Stimulated activated CD4-positive, alpha-beta T cell treated with anti-CD3 and anti-CD28 coated beads, Interleukin-12 subunit alpha, Interleukin-12 subunit beta, amount 100 ng/mL, for 4 hours (primary cell): ENCODE measurements at places on chromosomes 13 and 19.

GRCh38 chr13:19023115-19023514, 158.5 kb downstream of the TUBA3C start:
- no peak for DNase-seq

GRCh38 chr19:3821857-3822364, 35.7 kb upstream of the MATK start:
- peak; percentile 88 for DNase-seq

- DNase-seq, result no peak
Measured at GRCh38 chr19:50649433-50650391, at the start of gene C19orf81. Gene C19orf81, plus strand, starts transcription at chr19:50649445. Its CDS starts 0 bp downstream, at chr19:50649445.

DNA sequence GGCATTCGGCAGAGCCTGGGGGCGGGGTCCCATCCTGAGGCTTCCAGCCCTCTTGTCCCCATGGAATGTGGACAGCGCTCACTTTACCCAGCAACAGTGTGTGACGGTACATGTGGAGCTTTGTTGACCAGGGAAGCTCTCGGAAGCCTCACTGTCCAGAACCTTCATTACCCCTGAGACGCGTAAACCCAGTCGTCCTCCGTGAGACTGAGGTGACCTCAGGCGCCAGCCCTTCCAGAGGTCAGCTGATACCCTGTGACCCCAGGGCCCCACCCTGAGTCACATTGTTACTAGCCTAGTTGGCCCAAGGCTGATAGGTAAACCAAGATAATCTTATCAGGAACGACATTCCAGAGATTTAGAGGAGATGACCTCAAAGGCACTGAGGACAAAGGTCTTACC, 10.2 kb upstream of the TMEM160 start:
- DNase-seq, result no peak

GRCh38 chr13:29849731-29850212, 645 bp downstream of the UBL3 start:
- peak; percentile 19 for DNase-seq

DNA sequence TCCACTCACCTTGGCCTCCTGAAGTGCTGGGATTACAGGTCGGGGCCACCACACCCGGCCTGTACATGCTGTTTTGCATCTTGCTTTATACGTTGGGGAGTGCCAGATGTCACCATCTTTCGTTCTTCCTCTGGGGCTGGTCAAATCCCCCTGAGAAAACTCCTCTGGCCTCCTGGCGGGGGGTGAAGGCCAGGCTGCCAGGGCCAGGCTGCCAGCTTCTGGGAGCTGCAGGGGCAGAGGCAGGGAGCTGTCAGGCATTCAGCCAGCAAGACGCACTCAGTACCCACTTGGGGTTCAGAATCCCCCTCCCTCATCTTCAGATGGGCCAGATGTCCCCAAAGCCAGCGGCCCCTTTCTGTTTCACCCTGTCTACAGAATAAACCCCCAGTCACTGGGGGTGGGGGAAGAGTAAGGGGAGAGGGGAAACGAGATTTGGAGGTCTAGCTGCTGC, 16.1 kb downstream of the ZSWIM9 start:
- DNase-seq, result no peak

DNA sequence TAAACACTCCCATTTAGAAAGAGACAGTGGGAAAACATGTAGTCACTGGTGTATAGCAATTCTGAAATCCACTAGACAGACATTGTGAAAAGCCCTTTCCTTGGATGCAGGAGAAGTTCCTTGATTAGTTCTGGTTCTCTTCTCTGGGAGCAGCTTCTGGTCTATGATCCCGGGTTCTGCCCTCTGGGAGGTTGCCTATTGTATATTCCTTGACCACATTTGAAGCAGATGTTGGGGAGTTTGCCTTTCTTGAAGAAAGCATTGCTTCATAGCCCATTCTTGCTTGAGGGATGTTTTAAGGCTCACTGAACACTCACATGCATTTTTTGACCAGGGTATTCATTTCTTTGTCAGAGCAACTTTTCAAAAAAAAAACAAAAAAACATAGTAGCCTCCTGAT, 211.9 kb downstream of the NDFIP2 start:
- DNase-seq, result no peak

DNA sequence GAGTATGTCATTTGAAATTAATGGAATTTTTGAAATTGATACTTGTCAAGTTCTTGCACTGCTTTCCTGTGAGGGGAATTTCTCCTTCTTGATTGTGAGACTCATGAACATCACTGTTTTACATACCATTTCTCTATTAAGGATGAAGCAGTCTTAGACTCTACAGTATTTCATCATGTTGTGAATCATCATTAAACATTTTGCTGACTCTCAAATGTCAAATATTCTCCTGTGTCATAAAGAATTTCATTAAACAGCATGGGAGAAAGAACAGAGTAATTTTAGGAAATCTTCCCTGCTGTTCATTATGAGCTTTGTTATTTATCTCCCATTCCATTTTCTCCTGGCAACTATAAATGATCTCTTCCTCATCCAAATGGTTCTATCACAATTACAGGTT, 729.0 kb downstream of the PCDH9 start:
- no peak for DNase-seq

DNA sequence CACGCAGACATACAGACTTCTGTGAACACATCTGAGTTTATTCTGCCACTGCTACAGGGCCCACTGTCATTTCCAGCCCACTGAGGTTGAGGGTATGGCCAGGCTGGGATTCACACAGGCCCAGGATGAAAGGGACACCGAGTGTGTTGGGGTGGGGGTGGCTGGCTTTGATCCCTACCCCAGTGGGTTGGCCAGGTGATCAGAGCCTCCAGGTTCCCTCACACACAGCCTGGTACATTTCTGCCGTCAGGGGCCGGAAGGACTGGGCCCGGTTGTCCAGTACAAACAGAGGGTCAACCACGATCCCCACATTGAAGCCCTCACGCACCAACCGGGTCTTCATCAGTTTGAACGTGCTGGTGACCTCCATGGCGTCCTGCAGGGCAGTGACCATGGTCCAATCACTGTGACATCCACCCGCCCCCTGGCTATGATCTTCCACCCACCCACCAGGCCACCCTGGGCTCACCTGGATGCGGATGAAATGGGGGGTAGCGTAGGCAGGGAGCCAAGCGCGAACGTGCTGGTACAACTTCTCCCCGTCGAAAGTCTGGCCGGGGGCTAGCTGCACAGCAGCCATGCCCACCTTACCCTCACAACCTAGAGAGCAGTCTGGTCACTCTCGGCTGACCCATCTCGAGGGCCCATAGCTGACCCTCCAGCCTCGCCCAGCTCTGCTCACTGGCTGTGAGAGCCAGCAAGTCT, 13.3 kb downstream of the SLC27A5 start:
- no peak for DNase-seq

GRCh38 chr19:10505583-10506229, 2.5 kb upstream of the KEAP1 start:
- DNase-seq, result peak; percentile 82

- DNase-seq, result no peak
Measured at GRCh38 chr13:108944760-108945159, 315.3 kb downstream of the MYO16 start.

- DNase-seq, result no peak
Measured at GRCh38 chr13:88235441-88235840, 564.3 kb downstream of the SLITRK5 start.

- no peak for DNase-seq
Measured at GRCh38 chr19:50563597-50563996, 4.6 kb downstream of the LRRC4B start.

GRCh38 chr19:14085309-14085995, at the start of gene C19orf67:
Gene C19orf67, minus strand, starts transcription at chr19:14085783. Its CDS starts 156 bp downstream, at chr19:14085627.
- no peak for DNase-seq

- no peak for DNase-seq
Measured at GRCh38 chr19:38262585-38263268, 1.6 kb upstream of the SPINT2 start.

- no peak for DNase-seq
Measured at GRCh38 chr19:4776436-4777211, 14.9 kb upstream of the FEM1A start.

DNA sequence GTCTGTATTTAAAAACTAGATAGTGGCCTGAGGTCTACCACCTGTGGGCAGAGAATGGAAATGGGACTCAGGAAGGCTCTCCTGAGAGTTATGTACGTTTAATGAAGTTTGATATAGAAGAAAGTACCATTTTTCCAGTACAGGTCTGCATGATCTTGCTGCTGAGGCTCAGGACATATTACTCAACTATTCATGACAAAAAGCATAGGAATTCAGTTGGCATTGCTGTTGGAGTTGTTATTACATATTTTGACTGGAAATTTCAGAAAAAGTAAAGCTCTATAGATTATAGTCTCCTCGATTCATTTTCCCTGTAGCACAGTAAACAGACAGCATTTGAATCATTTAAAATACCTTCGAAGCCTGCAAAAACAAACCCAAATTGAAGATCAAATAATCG, 469.8 kb downstream of the DCT start:
- DNase-seq, result no peak

DNA sequence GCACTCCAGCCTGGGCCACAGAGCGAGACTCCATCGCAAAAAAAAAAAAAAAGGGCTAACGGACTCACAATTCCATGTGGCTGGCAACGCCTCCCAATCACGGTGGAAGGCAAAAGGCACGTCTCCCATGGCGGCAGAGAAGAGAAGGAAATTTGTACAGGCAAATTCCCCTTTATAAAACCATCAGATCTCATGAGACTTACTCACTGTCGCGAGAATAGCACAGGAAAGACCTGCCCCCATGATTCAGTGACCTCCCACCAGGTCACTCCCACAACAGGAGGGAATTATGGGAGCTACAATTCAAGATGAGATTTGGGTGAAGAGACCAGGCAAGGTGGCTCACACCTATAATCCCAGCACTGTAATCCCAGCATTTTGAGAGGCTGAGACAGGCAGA, 18.7 kb upstream of the NMRK2 start:
- no peak for DNase-seq

DNA sequence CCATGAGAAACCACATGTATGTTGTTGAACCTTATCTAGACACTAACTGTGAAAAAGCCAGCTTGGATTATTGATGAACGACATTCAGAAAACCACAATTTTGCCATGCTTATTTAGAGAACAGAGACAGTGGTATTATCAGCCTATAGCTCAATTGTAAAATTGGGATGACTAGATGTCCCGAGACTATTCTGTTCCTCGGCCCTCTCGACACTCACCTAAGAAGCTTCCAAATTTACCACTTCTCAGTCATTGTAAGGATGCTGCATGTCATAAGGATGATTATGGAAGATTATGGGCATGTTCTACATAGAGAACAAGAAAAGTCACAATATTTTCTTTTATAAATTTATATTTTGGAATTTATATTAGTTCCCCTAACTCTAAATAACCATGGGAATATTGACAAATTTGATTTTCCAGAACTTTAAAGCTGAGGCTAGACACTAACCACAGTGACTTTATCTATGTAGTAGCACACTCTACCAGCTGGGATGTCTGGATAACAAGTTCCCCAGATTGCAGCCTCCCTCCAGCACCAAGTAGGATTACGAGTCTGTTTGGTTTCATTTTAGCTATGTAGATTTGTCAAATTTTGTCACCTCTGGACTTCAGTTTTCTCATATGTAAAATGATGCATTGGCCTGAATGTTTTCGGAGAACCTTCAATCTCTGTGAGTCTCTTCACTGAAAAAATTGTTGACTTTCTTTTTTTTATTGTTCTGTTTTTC, 513.6 kb downstream of the IRS2 start:
- no peak for DNase-seq

DNA sequence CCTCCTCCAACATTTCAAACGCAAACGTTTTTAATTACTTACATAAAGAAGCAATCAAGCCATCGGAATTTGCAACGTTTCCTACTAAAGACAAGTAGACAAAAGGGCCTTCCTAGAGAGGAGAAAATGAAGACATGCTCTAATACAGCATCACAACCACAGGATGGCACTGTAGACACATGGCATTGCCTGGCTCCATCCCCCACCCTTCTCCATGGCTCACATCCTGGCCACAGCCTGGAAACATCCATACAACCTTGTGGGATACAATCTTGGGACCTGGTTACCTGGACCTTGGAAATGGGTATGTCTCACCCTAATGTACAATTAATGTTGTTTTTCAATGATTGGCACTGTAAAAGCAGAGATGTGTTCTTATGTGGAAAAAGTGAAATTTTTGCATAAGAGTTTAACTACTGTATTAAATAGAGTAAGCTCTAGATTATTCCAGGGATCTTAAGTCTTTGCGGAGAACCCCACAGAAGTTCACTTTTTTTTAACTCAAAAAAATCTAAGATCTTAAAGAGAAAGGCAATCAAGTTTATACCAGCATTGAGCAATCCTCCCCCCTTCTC, 21.5 kb downstream of the EBPL start:
- DNase-seq, result no peak

- DNase-seq, result no peak
Measured at GRCh38 chr13:59437544-59438301, 726.0 kb downstream of the DIAPH3 start.

DNA sequence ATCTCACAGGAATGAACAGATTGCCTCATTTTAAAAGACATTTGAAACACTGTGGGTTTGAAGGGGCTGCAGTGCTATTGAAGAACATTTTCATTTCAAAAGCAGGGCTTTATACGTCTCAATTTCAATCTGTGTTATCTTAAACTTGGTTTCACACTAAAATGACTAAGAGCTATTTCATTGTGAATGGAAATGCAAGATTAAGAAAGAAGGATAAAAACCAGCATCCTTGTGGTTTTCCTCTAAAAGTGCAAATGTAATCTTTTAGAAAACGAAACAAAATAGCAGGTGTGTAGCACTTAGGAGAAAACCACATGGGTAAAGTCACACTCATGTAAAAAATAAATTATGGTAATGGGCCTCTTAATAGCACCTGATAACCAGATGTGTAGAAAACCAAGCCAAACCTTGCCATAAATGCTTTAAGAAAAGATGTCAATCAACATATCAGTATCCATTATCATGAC, 397.7 kb downstream of the GPC6 start:
- no peak for DNase-seq

GRCh38 chr13:112103961-112104880, 37.3 kb downstream of the SOX1 start:
- no peak for DNase-seq

- DNase-seq, result peak; percentile 70
Measured at GRCh38 chr19:17784201-17785008, 10.5 kb upstream of the B3GNT3 start.

DNA sequence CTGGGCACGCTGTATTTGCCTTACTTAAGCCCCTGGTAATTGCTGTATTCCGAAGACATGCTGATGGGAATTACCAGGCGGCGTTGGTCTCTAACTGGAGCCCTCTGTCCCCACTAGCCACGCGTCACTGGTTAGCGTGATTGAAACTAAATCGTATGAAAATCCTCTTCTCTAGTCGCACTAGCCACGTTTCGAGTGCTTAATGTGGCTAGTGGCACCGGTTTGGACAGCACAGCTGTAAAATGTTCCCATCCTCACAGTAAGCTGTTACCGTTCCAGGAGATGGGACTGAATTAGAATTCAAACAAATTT, 676 bp downstream of the BRCA2 start:
- DNase-seq, result no peak

GRCh38 chr13:26488236-26489003, 69.1 kb upstream of the WASF3 start:
- DNase-seq, result no peak
